ELR (cell line): ENCODE measurements at places on chromosomes 5 and 9.
A peak's percentile ranks its signal among the peaks of the same experiment; 100 is the strongest.

- DNase-seq, result no peak
Observed at GRCh38 chr9:116713271-116713670, 26.2 kb downstream of the TRIM32 start.

DNA sequence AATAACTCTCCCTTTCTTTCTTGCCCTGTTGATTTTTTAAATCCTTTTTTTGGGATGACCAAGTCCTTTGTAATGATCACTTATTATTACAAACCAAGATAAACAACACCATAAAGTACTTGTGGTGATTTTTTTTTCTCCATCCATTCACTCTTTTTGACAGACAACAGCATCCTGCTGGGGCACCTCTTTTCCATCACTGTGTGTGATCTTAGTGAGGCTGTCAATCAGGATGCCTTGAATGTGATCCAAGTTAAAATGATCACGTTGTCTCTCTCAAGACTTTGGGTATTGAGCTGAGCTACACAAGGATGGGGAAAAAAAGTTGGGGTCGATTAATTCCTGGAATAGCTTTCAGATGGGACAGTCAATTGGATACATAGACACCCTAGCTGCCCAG lies 73.6 kb upstream of the PPP2R2B start:
- no peak for DNase-seq

- DNase-seq, result no peak
Observed at GRCh38 chr5:177509381-177509951, at the start of gene DOK3. TSS of gene DOK3 (minus strand) at chr5:177509826. CDS start at chr5:177509540, 286 bp downstream.

DNA sequence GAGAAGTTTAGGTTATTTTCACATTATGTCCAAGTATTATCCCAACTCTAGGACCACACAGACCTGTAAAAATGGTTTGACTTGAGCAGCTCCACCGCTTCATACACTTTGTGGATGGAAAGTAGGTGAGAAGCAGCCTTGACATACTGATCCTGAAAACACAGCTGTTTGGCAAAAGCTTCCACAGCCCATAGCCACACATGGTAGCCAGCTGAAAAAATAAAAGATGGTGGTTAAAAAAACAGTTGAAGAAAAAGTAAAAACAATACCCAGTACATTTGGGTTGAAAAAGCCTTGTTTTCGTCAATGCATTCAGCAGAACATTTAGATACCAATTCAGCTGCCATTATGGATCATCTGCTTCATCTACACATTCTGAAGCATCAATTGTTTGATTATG lies 36.7 kb downstream of the GEMIN5 start:
- no peak for DNase-seq

GRCh38 chr5:137145721-137146120 lies 353.4 kb downstream of the SPOCK1 start:
- peak; percentile 46 for DNase-seq

GRCh38 chr5:42021923-42022322 lies 96.8 kb downstream of the FBXO4 start:
- no peak for DNase-seq

DNA sequence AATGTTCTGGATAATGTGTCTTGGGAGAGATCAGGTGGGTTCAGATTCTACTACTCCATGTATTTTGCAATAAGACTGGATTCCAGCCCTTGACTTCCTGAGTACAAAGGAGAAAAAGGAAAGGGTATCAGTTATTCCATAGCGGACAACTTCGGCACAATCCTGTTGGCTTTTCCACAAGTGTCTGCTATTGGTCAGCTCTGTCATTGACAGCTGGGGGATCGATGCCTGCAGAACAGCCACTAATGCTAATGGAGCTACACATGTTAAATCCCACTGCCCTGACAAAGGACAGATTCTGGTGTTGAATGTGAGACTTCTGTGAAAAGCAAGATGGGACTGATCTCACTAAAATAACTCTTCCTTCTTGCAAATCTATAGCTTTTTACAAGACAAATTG lies 41.2 kb downstream of the IZUMO3 start:
- no peak for DNase-seq

DNA sequence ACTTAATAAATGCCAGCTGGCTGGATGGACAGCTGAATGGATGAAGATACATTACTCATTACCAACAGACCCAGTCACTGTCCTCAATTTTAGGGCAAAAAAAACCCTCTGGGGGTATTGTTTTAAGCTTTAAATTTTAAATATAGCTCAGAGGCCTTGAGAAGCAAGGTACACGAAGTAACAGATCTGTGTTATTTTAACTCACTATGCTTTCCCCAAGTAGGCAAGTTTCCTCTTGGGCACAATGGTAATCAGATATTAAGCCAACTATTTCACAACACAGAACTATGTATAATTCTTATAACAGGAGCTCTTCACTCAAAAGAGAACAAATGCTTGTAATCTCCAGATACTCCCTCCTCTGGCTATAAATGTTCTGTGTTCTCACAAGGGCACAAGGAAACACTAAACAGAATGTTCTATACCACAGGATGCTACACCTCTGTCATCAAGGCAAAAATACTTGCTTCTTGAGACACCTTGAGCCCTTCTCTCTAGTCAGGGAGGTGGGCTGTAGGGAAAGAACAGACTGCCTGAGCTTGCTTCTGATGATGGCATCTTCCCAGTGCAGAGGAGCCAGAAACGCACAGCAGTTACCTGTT lies 443.8 kb downstream of the SPOCK1 start:
- no peak for DNase-seq
